Psoas muscle (tissue), 8 donors: ENCODE measurements at places on chromosomes 12 and 14.
A peak's percentile ranks its signal among the peaks of the same experiment; 100 is the strongest.

DNA sequence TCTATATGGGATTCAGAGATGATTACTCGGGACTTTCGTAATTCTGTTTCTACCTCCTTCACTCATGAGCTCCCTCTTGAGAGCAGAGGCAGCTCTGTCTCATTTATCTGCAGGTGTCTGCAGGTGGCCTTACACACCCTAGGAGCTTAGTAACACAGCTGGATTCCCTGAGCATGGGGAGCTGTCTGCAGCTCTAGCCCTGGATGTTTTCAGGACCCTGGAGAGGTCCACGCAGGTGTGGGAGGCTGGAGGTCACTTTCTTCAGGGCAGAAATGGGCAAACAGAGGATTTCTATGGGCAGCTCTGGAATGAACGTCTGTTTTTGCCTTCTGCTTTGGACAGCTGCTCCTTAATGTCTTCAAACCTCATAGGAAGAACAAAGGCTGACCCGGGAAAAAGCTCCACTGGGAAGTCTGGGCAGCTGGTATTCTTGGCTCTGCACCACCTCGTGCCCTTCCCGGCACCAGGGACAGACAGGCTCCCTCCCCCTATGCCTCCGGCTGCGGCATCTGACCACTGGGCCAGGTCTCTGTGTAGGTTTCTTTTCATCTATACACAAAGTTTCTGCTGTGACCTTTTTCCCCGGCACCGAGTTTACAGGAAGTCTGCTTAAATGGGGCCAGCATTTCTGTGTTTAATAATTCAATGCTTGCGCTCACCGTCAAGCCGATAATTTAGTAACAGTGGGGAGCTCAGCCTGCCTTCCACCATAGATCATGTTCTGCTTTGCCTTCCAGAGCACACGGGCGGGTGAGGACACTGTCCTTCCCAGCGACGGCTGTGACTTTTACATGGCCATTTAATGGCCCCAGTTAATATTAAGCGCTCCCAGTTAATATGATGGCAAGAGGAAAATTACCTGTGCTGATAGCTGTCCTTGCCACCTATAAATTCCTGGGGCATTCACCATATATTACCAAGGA lies 320.2 kb upstream of the SFSWAP start:
- no peak for DNase-seq

DNA sequence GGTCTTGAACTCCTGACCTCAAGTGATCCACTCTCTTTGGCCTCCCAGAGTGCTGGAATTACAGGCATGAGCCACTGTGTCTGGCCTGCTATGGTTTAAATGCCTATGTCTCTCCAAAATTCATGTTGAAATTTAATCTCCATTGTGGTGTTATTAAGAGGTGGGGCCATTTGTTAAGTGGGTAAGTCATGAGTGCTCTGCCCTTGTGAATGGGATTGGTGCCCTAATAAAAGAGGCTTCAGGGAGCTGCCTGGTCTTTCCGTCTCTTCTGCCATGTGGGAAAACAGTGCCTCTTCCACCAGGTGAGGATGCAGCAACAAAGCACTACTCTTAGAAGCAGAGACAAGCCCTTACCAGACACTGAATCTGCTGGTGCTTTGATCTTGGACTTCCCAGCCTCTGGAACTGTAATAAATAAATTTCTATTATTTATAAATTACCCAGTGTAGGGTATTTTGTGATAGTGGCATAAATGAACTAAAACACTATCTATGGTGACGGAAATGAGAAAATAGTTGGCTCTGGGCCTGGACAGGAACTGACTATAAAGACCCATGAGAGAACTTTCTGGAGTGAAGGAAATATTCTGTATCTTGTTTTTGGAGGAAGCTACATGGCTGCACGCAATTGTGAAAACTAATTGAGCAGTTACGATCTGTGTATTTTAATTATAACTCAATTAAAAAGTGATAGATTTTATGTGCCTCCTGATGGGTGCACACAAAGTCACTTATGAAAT lies 12.1 kb upstream of the ATP23 start:
- DNase-seq, result no peak

DNA sequence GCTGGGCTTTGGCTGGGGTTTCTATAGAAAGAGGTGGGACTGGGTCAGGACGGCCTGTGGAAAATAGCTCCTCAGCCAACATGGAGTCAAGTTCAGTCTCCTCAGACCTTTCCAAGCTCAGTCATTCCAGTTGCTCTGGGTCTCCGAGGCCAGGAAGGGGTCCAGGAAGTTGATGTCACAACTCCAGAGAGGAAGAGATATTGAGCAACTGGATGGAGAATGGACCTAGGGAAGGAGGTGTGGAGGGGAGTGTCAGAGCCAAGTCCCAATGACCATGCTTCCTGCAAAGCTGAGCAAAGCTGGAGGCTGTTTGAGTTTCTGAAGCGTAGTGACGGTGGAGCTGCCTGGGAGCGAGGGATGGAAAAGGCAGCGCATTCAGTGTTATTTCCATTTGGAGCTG lies 86.1 kb downstream of the SLC24A4 start:
- DNase-seq, result peak; percentile 53

GRCh38 chr12:94532490-94533422 lies 73.1 kb upstream of the CEP83 start:
- DNase-seq, result peak; percentile 70
